HepG2 (cell line): ENCODE measurements at places on chromosomes 6 and 20. TPM values are rescaled to one million over a fixed set of nuclear protein-coding genes. Genes with fewer than 3 reads are reported as not detected.

Gene MYLK4
- 0.15 and 0.29 TPM in 2 replicates for total RNA-seq

Gene CRIP3
- 3.5 and 6.3 TPM in 2 replicates for total RNA-seq

GRCh38 chr6:134714679-134715078 lies 235.2 kb downstream of the ALDH8A1 start:
- no peak for DNase-seq

Gene PRELID3B
- 42.6 and 59.8 TPM in 2 replicates for total RNA-seq

Gene DNAH8
- not detected in 2 replicates for total RNA-seq
